ENCODE measurements at places on chromosomes 7 and 10.
A peak's percentile ranks its signal among the peaks of the same experiment; 100 is the strongest.

DNA sequence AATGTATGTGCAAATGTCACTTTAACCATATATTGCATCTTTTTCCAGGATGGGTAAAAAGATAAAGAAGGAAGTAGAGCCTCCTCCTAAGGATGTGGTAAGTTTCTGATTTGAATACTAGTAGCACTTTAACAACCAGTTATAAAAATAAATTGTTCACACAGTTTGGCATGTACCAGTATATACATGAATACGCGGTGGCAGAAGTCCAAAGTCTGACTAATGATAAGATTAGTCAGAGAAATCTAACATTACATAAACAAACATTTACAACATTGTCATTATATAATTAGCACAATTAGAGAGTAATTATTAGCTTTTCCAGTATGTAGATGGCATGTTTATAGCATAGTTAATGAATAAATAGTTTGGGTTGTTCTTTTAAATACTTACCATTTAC lies 4.1 kb downstream of the ARMC3 start:
- no peak for DNase-seq

DNA sequence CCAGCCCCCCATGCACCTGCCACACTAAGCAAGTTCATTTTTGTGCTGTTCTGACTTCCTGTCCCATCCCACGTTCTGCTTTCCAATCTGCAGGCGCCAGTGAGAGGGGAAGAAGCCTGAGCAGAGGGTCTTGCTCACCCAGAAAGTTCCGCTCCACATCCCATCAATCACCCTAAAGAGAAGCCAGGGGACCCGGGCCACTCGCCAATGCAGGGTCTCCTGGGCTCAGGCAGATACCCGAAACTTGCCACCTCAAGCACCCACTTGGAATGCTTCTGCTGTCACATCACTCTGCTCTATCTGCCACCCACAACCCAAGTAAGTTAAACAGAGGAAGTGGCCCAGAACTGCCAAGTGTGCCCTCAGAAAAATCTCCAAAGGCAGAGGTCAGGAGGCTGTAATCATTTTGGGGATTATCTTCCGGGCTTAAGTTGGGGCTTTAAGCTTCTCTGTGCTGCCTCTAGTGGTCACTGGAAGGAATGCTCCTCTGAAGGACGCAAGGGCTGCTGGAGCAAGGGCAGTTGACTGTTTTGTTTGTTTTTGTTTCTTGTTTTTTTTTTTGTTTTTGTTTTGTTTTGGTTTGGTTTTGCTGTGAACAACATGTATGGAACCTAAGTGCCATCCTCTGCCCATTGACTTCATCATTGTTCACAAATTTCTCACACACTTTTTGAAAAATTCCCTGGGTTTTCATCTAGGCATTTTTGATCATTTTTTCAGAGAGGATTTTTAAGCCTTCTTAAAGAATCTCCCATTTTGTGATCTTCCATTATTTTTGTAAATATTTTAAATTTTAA lies 25.5 kb downstream of the PRR15 start:
- peak; percentile 64 for DNase-seq

- no peak for DNase-seq
Observed at GRCh38 chr7:37007691-37008090, 283.4 kb upstream of the AOAH start.

GRCh38 chr10:95572131-95572820 lies 11.1 kb upstream of the SORBS1 start:
- DNase-seq = no peak

DNA sequence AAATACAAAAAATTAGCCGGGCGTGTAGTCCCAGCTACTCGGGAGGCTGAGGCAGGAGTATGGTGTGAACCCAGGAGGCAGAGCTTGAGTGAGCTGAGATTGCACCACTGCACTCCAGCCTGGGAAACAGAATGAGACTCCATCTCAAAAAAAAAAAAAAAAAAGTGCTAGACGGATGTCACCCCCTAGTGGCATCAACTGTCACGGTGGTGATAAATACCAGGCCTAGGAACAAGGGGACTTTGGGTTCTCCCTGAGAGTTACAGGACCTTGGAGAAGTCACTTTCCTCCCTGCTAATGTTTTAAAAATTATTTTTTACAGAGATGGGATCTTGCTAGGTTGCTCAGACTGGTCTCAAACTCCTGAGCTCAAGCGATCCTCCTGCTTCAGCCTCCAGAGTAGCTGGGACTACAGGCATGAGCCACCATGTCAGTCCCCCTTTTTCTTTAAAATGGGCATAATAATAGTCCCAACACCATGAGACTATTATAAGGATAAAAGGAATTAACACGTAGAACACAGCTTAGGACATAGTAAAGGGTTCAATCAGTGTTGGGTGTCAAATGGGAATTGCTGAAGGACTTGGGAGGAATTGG lies 2.6 kb upstream of the TMEM130 start:
- peak; percentile 59 for DNase-seq

DNA sequence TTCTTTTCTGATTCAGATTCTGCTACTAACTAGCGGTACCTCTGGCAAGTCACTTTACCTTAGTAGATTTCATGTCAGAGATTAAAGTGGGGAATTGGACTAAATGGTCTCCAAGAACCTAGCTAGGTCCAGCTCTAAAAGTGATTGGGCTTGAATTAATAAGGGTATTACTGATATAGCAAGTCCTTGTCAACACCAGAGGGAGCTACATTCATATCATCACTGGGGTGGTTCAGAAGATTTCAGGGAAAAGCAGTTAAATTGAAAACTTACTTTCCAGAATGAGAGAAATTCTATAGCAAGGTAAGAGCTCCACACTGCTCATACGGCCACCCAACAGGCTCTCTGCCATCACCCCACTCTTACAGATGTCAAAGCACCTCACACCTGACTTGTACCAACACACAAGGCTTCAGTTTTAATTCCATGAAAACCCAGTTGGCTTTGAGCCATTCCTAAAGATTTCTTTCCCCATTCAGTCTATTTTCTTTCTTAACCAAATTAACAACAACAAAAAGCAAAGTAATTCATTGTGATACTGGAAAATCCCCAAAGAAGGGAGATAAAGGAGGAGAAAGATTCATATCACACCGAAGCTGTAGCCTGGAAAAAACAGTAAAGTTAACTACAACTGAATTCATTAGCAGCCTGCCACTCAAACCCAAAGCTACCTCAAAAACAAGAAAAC lies 38.0 kb upstream of the SPOCK2 start:
- peak; percentile 53 for DNase-seq

- peak; percentile 54 for DNase-seq
Observed at GRCh38 chr7:1432411-1433082, 26.7 kb downstream of the MICALL2 start.

- no peak for DNase-seq
Observed at GRCh38 chr10:44993226-44993921, 7.3 kb upstream of the ZNF22 start.

- no peak for DNase-seq
Observed at GRCh38 chr7:10643545-10643944, 330.1 kb upstream of the PHF14 start.

DNA sequence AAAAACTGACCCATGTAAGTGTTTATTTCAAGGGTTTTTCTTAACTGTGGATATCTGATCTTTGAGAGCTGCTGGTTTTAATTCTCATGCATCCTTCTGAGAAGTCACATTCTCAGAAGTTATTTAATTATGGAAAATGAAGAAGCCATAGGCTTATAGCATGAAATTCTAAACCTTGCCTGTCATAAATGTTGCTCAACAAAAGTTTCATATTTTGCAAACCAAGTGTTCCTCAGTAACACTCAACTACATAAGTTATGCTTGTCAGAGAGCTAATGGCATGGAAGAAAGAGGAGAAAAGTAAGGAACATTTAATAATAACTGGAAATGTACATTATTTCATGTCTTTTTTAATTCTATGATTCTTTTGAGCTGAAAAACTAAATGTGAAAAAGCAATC lies 78.6 kb upstream of the MPP7 start:
- DNase-seq = peak; percentile 81

- peak; percentile 41 for DNase-seq
Observed at GRCh38 chr10:70478191-70479164, at the start of gene PALD1. TSS of gene PALD1 (plus strand) at chr10:70478767. CDS start at chr10:70525952, 47,185 bp downstream.

DNA sequence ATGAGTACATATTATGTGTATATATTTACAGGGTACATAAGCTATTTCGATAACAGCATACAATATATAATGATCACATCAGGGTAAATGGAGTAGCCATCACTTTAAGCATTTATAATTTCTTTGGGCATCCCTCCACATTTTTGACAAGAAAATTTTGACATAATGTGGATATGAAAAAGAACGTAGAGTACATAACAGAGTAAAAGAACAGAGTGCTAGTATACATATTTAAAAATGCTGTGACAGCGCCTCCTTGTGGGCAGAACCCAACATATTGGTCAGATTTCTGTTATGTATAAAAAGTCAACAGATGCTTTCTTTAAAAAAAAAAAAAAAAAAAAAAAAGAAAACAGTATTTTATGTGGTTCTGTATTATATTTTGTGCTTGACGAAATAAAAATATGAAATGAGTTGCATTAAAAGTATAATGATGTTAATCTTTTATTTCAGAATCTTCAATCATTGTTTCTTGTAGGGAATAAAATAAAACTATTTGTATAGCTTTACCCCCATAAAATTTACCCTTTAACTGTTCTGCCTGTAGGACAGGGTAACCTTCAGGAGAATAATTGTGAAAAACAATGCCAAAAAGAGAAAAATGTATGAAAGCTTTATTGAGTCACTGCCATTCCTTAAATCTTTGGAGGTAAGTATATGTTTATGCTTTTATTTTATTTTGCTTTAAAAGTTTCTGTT lies 18.3 kb upstream of the HBP1 start:
- peak; percentile 74 for DNase-seq

GRCh38 chr7:115019882-115020605 lies 98.2 kb downstream of the MDFIC start:
- peak; percentile 79 for DNase-seq

DNA sequence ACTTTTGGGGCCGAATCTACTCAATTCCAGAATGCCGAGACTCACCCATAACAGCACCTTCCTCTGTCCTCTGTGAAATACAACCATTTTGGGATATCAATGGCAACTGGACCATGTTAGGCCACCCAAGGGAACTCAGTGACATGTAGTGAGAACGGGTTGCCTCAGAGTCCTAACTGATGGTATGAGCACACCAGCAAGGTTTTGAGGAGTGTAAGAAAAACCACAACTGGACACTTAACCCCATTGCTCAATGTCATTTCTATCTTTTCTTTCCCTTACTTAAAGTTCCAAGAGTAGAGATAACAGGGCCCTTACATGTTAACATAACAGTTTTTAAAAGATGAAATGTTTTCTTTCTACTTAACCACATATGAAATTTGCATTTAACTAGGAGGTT lies 67.1 kb downstream of the TNS3 start:
- peak; percentile 49 for DNase-seq

DNA sequence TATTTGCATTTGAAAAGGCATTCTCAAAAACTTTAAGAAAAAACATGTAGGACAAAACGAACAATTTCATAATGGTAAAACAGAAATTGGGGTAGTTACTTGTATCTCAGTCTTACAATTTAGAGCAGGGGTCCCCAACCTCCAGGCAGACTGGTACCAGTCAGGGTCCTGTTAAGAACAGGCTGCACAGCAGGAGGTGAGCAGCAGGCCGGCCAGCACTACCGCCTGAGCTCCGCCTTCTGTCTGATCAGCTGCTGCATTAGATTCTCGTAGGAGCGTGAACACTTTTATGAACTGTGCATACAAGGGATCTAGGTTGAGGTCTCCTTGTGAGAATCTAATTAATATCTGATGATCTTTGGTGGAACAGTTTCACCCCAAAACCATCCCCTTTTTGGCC lies 77.3 kb downstream of the SEMA3A start:
- no peak for DNase-seq

DNA sequence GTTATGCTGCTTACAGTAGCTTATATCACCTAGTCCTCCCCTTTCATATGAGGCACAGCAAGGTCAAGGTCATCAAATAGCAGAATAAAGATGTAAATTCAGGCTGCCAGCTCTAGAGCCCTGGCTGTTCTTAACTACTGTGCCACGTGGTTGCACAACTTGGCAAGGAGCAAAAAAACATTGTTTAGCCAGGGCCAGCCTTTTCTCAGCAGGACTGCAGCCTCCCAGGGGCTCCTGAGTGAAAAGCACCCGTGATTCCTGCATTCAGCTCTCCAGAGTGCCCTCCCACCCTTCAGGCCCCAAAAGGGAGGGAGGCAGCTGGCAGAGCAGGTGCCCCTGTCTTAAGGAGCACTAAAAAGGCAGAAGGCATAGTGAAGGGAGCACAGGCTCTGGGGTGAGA lies 31.8 kb upstream of the TM9SF3 start:
- DNase-seq = no peak

DNA sequence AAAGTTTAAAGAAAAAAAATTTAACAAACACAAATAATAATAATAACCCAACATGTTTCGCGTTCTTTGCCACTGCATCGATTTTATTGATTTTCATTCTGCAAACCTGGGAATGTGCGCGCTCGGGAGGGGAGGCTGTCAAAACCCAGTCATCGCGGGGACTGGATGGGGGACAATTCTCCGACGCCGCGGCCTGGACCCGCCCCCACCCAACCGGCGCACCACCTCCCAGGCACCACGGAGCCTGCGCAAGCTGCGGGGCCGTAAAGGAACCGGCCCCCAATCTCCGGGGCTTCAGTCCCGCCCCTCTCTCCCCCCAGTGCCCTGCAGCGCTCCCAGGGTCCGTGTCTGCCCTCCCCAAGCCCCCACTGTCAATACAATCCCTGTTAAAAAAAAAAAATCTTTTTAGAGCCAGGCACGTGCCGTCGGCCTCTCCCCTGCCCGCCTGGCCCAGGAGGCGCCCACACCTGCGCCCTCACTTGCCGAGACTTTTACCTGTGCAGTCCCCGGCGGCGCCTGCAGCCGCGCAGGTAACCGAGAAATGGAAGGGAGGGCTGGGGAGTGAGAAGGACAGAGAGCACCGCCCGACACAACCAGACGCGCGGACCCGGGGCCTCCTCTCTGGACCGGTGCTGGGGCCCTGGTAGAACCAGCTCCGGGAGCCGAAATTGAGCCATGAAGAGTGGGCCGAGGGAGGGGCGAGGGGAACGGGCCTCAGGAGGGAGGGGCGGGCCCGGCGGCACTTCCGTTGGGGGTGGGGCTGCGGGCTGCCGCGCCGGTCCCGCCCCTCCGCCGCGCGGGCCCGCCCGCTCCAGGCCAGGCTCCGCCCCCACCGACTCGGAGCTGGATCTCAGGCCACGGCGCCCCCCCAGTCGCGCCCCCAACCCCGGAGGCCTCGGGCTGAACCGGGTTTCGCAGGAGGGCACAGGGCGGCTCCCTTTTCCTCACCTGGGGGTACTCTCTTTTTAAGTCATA lies 7.6 kb upstream of the ZNF503 start:
- peak; percentile 52 for DNase-seq

DNA sequence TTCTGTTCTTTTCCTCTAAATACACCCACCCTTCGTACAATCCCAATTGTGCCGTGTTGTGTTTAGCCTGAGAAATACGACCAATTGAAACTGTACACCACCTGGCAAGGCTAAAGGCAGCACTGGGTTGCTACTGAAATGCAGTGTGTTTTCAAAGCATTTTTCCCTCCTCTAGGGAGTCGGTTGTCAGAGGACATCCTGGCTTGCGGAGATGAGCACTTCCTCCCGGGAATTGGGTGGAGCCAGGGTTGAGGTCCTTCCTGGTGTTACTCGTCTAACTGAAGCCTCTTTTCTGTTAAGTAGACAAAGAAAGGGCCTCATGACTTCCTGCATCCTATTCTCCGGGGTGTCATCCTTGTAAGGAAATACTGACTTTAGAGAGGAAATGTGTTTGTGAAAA lies 133.5 kb downstream of the MTPAP start:
- no peak for DNase-seq
